AG09319 (cell line): ENCODE measurements at places on chromosomes 2 and 18.

GRCh38 chr2:242013771-242014170, 144.2 kb downstream of the RTP5 start:
- DNase-seq, result no peak

DNA sequence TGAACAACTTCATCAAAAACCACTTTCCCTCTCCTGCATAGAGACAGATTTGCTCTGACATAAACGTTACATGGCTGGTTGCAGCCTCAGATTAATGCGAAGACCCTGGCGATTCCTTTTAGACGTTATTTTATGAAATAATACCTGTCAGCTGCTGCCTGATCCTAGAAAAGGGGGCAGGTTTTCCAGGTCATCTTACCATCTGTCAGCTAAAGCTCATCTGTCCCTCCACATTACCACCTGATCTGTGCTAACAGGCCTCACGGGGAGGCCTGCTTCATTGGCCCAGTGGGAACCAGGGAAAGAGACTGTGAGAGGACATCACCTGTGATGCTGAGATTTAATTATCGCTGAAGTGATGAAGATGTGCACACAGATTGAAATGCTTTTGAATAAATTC, 261.0 kb downstream of the ARHGAP15 start:
- DNase-seq, result no peak

- DNase-seq, result peak; percentile 65
Measured at GRCh38 chr2:28395334-28396061, 2.8 kb downstream of the FOSL2 start.

DNA sequence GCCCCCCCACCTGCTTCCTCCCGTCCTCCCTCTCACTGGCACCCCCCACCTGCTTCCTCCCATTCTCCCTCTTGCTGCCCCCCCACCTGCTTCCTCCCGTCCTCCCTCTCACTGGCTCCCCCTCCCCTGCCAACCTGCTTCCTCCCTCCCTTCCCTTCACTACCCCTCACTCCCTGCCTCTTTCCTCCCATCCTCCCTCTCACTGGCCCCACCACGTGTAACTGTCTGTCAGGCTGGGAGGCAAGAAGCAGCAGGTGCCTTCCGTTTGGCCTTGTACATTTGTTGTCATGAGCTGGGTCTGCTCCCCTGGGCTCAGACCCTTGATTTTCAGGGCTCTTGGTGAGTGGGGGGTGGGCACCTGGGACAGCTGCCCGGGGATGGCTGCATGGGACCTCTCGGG, 19.1 kb downstream of the RTP5 start:
- no peak for DNase-seq

DNA sequence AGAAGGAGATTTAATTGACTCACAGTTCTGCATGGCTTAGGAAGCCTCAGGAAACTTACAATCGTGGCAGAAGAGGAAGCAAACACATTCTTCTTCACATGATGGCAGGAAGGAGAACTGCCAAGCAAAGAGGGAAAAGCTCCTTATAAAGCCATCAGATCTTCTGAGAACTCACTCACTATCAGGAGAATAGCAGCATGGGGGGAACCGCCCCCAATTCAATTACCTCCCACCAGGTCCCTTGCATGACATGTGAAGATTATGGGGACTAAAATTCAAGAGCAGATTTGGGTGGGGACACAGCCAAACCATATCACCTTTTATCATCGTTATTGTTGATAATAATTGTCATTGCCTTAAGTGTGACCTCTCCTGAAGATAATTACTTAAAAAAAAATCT, 197.9 kb upstream of the SLC14A2 start:
- DNase-seq, result no peak

- DNase-seq, result no peak
Measured at GRCh38 chr2:9017411-9017810, 13.9 kb upstream of the MBOAT2 start.
